ENCODE measurements at places on chromosomes 4 and X.

DNA sequence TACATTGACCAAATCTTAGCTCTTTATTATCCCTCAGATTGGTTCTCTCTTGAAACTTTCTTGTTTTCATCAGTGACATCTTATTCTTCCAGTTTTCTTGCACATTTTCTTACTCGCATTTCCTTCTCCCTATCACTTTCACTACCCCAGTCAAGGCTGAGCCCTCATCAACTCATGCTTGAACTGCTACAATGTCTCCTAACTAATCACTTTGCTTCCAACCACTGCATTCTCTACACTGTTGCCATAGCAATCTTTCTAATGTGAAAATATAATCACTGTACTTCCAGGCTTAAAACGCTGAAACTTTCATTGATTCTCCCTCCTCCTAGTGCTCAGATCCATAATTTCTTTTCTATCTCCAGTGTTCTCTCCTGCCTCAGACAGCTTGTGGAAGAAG is 22.2 kb upstream of the LPAR4 start:
- no peak for DNase-seq

DNA sequence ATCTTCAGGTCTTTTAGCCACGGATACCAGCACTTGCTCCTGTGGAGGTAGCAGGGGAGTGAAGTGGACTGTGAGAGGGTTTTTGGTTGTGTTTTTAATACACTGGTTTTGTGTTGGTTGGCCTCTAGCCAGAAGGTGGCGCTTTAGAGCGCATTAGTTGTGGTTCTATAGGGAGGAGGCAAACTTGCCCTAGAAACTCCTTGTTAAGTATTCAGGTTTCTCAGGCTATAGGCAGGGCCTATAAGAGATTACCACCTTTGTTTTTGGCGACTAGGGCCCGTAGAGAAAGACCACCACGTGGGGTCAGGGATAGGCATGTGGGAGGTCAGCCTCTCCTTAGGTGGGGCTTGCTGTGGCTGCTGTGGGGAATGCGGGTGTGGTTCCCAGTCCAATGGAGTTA is 221.6 kb upstream of the SPANXN4 start:
- no peak for DNase-seq

DNA sequence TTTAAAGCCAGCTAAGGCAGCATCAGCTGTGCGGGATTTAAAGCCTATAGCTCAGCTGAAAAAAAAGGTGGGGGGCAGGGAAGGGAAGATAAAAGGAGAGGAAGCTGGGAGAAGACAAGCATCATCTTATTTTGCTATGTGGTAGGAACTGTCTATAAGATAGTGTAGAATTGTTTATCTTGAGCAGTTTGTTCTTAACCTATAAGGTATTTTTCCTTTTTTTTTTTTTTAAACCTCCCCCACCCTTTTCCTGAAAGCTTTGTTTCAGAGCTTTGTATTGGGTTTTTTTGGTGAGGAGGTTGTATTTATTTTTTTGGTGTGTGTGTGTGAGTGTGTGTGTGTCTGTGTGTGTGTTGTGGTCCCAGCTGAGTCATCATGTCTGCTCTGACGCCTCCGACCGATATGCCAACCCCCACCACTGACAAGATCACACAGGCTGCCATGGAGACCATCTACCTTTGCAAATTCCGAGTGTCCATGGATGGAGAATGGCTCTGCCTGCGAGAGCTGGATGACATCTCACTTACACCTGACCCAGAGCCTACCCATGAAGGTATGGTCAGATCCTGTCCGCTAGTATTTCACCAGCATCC is 531 bp downstream of the RUFY3 start:
- DNase-seq = no peak

GRCh38 chrX:7127056-7127455 is 20.5 kb upstream of the STS start:
- no peak for DNase-seq
